PC-9 (cell line): ENCODE measurements at places on chromosomes 6 and 20. TPM values are rescaled to one million over a fixed set of nuclear protein-coding genes. Genes with fewer than 3 reads are reported as not detected.

Gene MAFB
- total RNA-seq, result not detected in 2 replicates

DNA sequence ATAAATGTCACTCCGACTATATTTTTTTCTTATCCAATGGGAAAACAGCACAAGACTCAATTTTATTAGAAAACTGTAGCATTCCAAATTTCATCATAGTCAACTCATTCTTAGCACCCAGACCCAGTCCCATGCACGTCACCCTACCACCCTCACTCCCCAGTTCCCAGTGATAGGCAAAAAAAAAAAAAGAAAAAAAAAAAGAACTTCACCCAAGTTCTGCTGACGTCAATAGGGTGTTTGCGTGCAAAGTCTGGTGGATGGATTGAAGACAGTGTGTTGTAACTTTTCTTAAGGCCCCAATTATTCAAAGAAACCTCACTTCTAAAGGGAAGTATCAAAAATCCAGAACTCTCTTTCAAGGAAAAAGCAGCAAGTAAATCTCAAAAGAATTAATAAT is 213.9 kb upstream of the PRDM1 start:
- no peak for DNase-seq

Gene C20orf141
- not detected in 2 replicates for total RNA-seq

- DNase-seq, result no peak
Observed at GRCh38 chr6:113351173-113351834, 505.8 kb upstream of the MARCKS start.

DNA sequence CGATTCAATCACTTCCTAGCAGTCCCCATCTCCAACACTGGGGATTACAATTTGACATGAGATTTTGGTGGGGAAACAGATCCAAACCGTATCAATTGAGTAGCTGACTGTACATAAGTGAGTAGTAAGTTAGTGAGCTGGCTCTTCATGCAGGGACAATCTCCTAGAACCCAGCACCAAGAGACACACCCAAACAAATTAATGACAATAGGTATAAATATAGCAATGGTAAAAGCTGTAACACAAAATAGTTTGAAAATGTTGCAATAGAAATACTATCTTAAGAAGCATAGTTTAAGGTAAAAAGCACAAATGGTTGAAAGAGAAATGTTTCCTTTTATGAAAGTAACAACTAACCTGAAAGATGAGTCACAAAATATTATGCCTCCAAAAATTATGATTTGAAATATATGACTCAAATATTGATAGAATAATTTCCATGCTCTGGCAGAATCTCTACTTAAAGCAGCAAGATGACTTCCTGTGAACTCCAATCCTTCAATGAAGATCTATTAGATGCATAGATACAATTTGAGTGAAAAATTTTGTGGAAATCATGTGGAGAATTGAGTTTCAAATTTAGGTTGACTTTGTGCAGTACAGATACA is 5.4 kb upstream of the SIRPB1 start:
- no peak for DNase-seq

GRCh38 chr20:9270831-9271230 is 201.9 kb downstream of the PLCB4 start:
- DNase-seq, result no peak

Gene DSP
- 109 and 117 TPM in 2 replicates for total RNA-seq

Gene PHIP
- total RNA-seq, result 20.6 and 29.0 TPM in 2 replicates

Gene LY6G6D
- not detected in 2 replicates for total RNA-seq

GRCh38 chr6:161922631-161923119 is 648.8 kb upstream of the AGPAT4 start:
- peak; percentile 49 for DNase-seq

Gene ADTRP
- 4.1 and 7.9 TPM in 2 replicates for total RNA-seq

GRCh38 chr6:139649732-139650131 is 275.3 kb upstream of the CITED2 start:
- DNase-seq, result no peak

Gene TRIM10
- not detected in 2 replicates for total RNA-seq

GRCh38 chr20:33099843-33100538 is 20.5 kb downstream of the BPIFB4 start:
- no peak for DNase-seq

DNA sequence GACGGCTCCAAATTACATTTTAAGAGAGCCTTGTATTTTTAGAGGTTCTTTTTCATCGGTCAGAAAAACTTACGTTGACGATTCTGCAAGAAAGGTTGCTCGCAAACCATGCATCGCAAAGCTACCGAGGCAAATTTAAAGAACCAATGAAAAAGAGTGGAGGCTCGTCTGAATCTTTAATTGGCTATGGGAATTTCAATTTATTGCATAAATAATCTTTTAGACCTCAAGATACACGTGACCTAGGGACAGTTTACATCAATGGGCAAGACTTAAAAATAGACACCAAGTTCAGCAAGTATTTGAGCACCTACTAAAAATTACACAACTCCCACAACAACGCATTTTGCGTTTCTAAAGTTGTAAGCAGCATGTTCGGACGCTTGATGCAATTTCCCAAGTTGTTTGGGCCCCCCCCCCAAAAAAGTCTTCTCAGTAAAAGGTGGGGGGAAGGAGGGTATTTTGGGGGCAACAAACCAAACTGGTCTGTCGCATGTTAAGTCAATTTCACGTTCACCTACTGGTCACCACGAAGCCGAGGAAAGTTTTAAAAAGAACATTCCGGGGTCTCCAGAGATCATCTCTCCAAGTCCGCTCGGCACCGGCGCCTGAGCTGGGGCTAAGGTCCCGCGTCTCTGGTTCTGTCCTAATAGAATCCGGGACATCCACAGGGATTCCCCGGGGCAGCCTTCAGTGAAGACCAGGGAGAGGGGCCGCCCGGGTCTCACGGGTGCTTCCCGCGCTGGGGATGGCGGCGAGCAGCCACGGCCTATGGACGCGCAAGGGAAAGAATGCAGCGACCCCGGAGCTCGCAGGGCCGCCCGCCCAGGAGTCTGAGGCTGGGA is 851 bp downstream of the SNX5 start:
- DNase-seq, result no peak

DNA sequence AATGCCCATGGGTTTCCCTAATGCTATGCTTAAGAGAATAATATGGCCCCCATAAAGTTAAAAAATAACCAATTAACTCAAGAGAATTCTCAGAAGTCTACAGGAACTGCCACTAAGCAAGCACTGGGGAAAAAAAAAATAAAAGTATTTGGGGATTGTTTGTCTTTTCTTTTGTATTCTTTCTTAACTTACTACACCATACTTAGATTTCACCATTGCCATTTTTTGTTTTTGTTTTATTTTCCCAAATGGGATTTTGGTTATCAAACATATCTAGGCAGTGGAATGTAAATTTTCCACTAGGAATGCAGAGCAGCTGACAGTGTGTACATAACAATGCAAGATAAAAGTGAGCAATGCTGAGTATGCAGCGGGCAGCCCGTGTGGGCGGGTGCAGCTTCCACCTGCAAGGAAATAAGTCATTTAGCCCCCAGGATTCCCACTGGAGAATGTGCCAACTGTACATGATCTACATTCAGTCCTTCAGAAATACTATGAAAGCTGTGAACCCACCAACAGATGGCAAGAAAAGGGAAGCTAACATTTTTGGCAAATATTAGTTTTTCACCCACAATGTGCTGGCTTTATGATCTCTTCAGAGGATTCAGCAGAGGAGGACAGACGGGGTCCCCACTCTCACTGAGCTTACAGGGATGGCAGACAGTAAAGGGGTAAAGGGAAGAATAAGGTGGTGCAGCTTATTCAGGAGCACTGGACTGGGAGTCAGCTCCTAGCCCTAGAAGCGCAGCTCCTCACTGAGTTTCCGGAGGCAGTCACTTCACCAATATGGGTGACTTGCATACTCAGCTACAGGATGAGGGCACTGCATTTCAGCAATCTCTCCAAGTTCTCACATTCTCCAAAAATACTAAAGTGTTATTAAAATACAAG is 44.4 kb downstream of the DCDC2 start:
- DNase-seq, result peak; percentile 86

- peak; percentile 10 for DNase-seq
Observed at GRCh38 chr20:53767206-53767930, 173.7 kb upstream of the ZNF217 start.

- DNase-seq, result peak; percentile 84
Observed at GRCh38 chr6:148342350-148343046, at the start of gene SASH1. TSS of gene SASH1 (plus strand) at chr6:148342838. CDS start at chr6:148343068, 230 bp downstream.

DNA sequence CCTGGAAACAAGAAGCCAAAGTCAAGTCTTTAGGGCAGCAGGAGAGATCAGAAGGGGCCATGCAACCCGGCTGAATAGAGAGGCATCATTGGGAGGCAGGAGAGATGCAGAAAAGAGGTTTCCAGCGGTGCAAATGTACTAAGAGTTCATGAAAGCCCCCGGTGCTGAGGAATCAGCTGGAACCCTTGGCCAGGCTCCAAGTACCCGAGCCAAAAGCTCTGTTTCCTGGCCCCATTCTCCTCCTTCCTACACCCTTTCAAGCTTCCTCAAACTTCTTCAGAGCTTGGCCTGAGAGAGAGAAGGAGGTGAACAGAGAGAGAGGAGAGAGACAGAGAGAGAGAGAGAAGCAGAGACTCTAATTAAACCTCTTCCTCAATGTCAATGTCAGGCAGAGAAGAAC is 433.5 kb downstream of the PRKN start:
- DNase-seq, result no peak

- DNase-seq, result no peak
Observed at GRCh38 chr20:9439806-9440205, 74.6 kb upstream of the LAMP5 start.

DNA sequence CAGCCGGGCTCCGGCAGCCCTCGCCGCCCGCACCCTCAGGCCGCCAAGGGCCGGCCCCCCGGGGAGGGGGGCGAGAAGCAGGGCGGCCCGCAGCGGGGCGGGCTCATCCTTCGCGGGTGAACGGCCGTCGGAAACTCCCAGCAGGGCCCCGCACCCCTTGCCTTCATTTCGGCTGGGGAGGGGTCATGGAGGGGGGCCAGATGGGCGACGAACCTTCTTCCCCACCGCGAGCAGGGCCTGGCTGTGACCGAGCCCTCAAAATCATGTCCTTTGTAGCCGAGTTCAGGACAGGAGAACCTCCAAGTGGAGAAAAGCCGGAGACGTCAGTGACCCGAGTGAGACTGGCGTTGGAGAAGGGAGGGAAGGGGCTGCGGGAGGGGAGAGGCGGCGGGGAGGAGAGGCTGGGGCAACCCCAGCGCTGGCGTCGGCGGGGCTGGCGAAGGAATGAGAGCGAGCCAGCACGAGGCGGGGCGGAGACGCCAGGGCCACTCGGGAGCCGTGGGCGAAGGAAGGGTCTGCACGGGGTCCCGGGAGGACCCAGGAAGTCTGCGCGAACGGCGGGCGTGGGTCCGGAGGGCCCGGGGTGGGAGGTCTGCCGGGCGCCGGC is 571 bp upstream of the FOXC1 start:
- DNase-seq, result no peak

- DNase-seq, result peak; percentile 63
Observed at GRCh38 chr20:51563486-51564332, 21.2 kb upstream of the NFATC2 start.

Gene ZBP1
- total RNA-seq, result not detected in 2 replicates

Gene SNAI1
- total RNA-seq, result 2.2 and 3.6 TPM in 2 replicates

Gene C6orf141
- 12.3 and 21.9 TPM in 2 replicates for total RNA-seq

DNA sequence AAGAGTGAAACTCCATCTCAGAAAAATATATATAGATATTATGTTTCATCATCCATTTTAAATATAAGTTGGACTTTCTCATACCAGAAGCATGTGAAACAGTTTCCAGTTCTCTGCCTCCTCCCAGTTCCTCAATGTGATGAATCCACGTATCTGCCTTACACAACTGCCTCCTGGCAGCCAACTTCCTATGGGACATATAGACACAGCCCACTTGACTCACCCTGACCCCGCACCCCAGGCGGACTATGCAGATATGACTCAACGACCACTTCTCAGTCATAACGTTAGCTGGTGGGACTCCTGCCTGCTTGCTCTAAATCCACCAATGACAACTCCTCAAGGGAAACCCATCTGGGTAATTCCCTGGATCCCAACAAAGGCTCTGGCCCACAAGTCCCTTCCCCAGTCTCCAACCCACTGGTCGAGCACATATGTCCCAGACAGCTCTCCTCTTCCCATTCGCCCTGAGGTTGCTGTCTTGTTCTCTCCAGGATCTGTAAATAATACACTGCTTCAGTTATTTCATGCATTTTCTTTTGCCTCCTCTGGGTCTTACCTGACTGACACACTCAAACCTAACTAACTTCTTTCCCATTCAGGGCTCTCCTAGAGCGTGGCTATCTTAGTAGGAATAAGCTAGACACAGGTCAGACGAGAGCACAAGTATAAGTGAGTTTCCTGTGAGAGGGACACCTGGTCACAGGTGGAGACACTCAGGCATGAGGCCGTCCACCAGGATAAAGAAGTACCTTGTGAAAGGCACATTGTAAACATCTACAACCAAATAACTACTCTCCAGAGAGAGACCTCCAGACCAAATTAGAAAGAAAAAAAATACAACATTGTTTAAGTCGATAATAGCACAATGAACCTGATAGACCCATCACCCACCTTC is 548.5 kb downstream of the CD83 start:
- peak; percentile 79 for DNase-seq

GRCh38 chr6:129146902-129147301 is 264.0 kb downstream of the LAMA2 start:
- DNase-seq, result no peak

Gene TTBK1
- total RNA-seq, result 0.07 and 0.15 TPM in 2 replicates

- no peak for DNase-seq
Observed at GRCh38 chr6:161959072-161959471, 685.2 kb upstream of the AGPAT4 start.

DNA sequence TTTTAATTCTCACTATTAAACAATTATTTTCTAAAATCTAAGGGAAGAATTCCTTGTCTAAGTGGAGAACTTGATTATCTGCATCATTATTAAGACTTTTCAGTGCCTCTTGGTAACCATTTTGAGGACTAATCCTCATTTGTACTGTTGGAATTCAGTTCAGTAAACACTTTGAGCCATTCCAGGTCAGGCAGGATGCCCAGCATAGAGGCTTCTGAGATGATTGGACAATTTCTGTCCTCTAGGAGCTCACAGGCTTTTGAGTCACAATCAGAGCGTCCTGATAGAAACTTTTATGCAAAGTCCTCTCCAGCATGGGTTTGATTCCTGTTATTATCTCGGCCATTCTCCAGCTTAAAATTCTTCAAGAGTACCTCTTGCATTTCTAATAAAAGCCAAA is 1304.6 kb downstream of the EPHA7 start:
- no peak for DNase-seq

Gene FIG4
- total RNA-seq, result 15.4 and 16.5 TPM in 2 replicates
